ENCODE measurements at places on chromosomes 6 and 20. TPM values are rescaled to one million over a fixed set of nuclear protein-coding genes. Genes with fewer than 3 reads are reported as not detected.

Gene ISM1
- 0.34 TPM for total RNA-seq

Gene RNF144B
- 2.9 TPM for total RNA-seq

Gene CARMIL1
- total RNA-seq: 2.7 TPM

Gene ECI2
- 43.3 TPM for total RNA-seq

Gene NNAT
- total RNA-seq: not detected

Measured in activated CD4-positive, alpha-beta memory T cell treated with anti-CD3 and anti-CD28 coated beads for 36 hours (primary cell).